ENCODE measurements at places on chromosomes 2 and 18. TPM values are rescaled to one million over a fixed set of nuclear protein-coding genes. Genes with fewer than 3 reads are reported as not detected.

Gene APOB
- polyA plus RNA-seq = not detected

DNA sequence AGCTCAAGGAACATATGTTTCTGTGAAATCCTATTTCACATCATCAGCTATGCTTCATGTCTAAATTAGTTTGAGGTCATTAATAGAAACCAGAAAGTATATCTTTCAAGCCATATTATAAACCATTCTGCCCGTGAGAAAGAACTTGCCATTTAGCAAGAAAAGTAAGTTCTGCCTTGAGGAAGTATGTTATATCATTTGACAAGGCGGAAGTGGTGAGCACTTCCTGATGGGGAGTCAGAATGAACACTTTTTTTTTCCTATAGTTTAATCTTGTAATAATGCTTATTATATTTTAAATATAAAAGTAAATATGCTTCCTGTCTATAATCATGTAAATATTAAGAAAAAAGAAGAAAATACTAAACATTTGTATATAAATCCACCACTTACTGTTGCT, 39.3 kb upstream of the NRXN1 start:
- DNase-seq = no peak

DNA sequence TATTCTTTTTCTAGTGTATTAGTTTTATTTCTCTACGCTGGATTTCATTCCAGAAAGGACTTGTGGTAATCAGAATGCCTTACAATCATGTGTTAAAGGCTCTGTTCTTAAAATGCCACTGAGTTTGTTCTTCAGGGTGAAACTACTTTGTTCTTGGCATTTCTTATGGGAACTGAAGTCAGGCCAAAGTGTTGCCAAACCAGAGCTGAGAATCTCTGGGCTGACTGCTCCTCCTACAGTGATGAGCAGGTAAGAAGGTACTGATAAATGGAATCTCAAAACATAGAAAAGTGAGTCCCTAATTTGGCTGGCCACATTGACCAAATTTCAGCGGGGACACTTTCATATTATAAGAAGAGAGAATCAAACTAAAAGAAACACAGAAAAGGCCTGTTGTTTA, 55.1 kb upstream of the ZNF397 start:
- DNase-seq = no peak

Gene ASB18
- not detected for polyA plus RNA-seq

DNA sequence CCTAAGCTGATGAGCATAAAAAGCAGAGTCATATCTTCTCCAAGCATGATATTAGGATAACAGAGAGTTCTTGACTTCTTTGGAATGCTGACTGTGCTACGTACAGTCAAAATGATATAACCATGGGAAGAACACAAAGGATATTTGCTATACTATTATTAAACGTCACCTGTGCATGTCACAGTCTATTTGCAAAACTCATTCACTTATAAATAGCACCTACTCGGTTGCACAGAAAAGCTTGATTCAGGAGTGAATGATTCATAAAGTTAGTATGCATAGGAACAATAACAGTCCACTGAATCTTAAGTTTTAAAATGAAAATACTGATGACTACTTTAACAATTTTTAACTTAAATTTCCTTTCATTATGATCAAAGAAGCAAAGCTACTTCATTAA, 83.3 kb downstream of the SP3 start:
- no peak for DNase-seq

DNA sequence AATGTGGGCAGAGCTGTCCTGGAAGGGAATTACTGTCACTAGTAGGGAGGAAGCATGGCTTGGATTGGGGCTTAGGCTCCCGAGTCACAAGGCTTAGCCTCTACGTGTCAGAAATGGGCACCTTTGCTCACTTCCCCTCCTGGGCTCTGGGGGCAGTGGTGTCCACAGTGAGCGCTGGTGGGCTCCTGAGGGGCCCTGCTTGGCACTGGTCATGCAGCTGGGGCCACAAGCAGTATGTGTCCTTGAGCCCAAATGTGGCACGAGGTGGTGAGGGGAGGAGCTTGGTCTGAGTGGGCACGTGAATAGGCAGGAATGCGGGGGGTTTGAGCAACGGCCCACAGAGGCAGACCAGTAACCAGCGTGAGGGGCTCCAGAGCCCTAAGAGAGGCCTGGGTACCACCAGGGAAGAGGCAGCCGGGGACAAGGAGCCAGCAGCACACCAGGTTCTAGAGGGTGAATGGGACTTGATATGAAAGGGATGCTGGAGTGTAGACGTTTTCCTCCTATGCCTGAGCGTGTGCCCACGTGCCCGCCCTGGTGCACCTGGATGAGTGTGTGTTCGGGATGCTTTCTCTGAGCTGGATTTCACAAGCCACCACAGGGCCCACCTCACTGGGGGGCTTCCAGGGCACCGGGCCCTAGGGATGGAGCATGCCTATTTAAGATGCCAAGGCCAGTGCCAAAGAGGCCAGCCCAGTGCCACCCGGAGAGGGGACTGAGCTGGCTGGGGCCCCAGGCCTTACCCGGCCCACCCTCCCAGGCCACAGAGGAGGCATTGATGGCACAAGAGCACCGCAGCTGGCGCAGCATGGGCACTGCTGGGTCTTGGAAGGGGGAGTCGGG, 22.8 kb upstream of the PTMA start:
- DNase-seq = no peak

- no peak for DNase-seq
Measured at GRCh38 chr2:217331523-217332416, 471.9 kb upstream of the TNP1 start.

- DNase-seq = no peak
Measured at GRCh38 chr2:182186132-182186735, 200.6 kb downstream of the PPP1R1C start.

- DNase-seq = no peak
Measured at GRCh38 chr2:92073036-92073814, 2798.0 kb upstream of the TEKT4 start.

- DNase-seq = no peak
Measured at GRCh38 chr2:101781791-101782426, 84.4 kb downstream of the MAP4K4 start.

GRCh38 chr2:118044103-118044716, 30.3 kb upstream of the CCDC93 start:
- no peak for DNase-seq

DNA sequence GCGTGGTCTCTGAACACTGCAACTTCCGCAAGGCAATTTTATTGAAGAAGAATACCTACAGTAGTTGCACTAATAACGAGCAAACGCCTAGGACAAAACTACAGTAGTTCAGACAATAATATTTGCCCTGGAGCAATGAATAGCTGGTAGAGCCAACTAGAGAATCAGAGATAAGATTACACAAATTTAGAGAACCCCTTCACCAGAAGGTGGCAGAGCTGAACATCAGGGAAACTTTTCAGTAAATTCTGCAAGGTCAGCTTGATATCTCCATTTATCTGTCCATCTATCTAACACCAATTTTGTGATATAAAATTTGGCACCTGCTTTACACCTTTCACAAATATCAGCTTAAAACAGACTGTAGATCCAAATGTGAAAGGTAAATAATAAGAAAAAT, 43.8 kb downstream of the CDH19 start:
- DNase-seq = no peak

Gene ANKRD30BL
- polyA plus RNA-seq = not detected

GRCh38 chr18:32714571-32715148, 58.2 kb downstream of the KLHL14 start:
- DNase-seq = no peak

DNA sequence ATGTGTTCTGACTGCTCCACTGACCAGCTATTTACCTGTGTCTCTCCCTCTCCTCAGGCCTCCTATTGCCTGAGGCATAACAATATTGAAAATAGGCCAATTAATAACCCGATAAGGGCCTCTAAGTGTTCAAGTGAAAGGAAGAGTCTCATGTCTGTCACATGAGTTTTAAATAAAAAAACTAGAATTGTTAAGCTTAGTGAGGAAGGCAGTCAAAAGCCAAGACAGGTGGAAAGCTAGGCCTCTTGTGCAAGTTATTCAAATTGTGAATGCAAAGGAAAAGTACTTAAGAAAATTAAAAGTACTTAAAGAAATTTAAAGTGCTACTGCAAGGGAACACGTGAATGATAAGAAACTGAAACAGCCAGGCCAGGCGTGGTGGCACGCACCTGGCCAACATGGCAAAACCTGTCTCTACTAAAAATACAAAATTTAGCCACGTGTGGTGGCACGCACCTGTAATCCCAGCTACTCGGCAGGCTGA, 44.9 kb upstream of the TAF4B start:
- DNase-seq = no peak

DNA sequence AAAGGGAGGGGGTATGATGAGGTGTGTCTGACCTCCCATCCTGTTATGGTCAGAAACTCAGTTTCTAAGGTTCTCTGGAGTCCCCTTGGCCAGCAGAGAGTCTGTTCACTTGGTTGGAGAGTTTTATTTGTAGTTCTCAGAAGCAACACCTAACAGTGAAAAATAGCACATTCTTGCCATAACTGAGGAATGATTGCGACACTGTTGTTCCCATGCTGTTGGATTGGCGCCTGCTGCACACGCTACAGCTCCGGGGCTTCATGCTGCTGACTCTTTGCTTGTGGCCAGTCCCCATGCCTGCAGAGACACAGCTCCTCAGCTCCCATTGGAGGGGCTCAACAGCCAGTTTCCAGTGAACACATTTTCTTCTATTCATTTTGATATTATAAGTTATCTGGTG, 42.1 kb downstream of the TPGS2 start:
- DNase-seq = no peak

- DNase-seq = no peak
Measured at GRCh38 chr2:8659092-8659734, 22.6 kb upstream of the ID2 start.

Gene HOXD12
- not detected for polyA plus RNA-seq

DNA sequence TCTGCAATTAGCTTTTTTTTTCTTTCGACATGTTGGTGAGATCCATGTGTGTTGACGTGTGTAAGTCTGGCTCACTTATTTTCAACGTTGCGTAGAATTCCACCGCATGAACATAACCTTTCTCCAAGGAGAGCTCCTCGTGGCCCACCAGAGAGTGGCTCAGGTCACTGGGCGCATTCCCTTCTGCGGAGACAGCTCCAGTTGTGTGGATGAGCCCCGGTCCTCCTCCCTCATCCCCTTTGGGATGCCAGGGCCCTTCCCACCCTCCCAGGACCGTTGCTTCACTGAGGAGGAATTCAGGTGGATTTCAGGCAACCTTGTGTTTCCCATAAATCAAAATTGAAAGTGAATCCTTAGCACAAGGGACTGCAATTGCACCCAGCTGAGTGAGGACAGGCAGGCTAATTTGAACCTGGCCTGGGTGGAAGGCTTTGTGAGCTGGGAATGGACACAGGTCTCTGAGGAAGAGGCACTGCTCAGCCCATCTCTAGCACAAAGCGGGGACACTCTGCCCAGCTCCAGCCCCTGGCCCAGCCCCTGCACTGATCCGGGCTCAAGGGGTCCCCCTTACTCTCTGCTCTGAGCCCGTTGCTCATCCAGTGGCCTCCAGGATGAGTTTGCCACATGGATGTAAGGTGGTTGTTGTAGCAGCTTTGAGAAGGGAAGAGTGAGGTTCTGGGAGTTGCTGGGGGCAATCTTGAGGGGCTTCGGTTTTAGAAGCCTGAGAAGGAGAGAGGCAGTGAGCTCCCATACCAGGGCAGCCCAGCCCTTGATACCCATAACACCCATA, 57.8 kb upstream of the HAAO start:
- DNase-seq = no peak

GRCh38 chr2:48248251-48248933, 281.6 kb upstream of the STON1 start:
- peak; percentile 54 for DNase-seq

Gene RUFY4
- not detected for polyA plus RNA-seq

GRCh38 chr2:23320058-23320457, 64.9 kb upstream of the KLHL29 start:
- no peak for DNase-seq

DNA sequence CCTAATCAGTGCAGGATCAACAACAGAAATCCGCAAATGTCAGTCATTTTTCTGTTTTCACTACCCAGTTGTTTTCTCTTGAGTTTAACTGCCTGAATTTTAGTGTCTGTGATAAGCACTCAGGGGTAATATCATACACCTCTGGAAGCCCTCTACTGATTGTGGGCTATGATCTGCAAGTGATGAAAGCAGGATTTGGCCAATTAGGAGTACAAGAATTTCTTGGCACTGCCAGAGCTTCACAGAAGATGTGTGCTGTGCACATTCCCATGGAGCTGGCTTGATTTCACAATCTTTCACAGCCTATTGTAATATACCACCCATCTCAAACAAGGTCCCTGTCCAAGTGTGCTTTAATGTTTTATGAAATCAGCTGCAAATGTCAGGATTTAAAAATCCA, 27.3 kb upstream of the TDRD15 start:
- DNase-seq = no peak

DNA sequence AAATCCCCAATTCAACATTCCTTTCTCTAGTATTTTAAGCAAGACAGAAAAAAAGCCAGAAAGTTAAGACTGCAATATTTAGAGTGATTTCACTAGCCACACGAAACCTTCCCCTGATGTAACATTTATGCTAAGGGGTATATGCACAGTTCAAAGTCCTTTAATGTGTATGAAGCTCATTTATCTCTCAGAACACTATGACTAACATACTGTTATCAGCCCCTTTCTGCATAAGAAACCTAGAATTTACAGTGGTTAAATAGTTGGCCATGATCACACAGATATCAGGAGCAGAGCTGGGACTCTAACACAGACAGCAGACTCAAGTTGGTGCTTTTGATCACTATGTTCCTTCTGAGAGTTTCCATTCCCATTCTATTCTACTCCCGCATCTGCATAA, 185.5 kb downstream of the CDH2 start:
- no peak for DNase-seq

DNA sequence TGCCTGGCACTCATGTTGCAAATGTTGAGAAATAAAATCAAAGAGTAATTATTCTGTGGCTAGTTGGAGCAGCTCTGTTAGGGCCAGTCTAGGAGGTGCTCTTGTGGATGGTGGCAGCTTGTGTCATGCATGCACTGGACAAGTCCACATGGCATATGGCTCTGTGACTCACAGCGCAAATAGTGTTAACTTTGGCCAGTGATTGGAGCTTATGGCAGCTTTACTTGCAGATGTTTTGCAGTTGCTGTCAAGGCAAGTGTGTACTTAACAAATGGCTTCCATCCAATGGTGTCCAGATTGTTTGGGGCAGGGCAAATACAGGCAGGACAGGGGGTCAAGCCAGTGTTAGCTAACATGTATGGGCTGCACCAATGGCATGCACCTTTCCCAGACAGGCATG, 26.1 kb upstream of the TMX3 start:
- no peak for DNase-seq
